GM12865 (cell line): ENCODE measurements at places on chromosomes 13 and 19.

GRCh38 chr13:30900952-30901749 is 4.9 kb upstream of the MEDAG start:
- peak; percentile 14 for DNase-seq

DNA sequence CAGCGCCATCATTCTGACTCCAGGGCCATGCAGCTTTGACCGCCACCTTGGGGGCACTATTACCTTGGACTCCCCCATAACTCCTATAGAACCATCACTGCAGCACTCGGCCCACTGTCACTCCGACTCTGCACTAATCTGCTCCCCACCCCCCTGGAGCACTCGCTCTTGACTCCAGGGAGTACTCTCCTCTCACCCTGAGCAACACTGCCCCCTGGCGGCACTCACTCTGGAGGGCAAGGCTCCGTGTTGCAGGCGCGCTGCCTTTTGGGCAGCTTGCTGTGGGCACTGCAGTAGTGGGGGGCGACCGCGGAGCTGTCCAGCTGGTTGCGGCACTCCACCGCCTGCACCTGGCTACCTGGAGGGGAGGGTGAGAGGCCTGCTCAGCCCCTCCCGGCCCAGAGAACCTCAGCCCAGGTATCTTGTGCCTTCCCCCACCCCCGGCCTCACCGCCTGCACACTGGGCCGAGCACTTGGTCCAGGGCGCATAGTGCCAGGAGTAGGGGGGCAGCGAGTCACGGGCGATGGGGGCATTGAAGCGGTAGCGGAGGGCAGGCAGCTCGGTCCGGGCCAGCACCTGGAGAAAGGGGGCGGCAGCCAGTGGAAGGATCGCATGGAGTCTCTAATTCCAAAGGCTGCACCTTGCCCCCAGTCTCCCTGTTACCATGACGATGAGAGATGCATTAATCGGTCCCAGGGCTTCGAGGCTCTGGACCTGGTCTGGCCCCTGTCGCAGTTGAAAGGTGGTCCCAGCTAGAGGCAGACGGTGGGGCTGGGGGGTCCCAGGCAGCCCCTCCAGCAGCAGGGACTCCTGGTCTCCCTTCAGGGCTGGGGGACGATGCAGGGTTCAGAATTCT is 8.9 kb upstream of the MYO1F start:
- peak; percentile 64 for DNase-seq

DNA sequence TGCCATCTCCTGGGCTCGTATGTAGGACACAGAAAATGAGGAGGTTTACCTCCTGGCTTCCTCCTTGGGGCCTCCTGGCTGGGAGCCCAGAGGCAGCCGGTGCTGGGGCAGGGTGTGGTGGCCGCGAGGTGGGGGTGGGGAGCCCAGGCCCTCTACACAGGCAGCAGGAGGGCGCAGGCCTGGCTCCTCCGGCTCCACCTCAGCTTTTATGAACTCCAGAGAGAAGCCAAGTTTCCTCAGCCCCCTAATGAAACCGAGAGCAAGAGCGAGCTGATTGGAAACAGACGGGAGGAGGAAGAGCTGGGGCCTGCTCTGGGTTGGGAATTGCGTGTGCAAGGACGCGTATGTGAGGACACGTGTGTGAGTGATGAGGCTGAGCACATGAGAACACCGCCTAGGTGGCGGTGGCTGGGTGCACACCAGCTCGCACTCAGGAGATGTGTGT is 23.1 kb downstream of the LYL1 start:
- DNase-seq = no peak

DNA sequence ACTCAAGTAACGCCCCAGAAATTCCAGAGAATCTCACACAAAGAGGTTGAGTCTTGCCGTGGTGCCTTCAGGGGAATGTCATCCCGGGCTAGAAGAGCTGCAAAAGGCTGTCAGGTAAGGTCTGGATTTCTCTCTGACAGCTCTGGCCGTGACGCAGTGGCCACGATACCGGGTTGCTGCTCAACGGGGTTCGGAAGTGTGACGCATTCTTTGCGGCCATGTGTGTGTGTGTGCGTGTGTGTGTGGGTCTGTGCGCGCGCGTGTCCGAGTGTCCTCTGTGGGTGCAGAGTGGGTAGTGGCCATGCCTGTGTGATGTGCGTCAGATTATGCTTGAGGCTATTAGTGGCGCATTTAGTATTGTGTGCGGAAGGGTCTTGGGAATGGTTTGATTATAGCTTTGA is 306 bp downstream of the ZNF540 start:
- peak; percentile 54 for DNase-seq

- DNase-seq = no peak
Observed at GRCh38 chr19:51694318-51695085, 1.4 kb downstream of the SPACA6 start.

GRCh38 chr19:28169168-28169887 is 1043.6 kb downstream of the UQCRFS1 start:
- DNase-seq = no peak

GRCh38 chr19:55426042-55426441 is 17.1 kb downstream of the SHISA7 start:
- DNase-seq = no peak

DNA sequence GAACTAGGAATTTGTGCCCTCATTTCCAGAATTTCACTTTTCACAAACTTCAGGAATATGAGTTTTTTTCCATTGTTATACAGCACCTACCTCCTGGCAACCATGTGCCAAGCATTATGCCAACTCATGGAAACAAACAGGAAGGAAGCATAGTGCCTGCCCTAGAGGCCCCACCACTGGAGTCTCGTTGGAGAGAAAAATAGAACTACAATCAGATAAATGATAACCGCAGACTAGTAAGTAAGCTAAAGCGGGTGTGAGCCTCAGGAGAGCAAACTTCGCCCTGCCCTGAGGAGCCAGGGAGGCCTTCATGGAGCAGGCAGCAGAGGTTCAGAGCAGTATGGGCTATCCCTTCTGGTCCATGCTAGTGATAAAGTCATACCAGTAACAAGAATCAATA is 75.9 kb downstream of the FRY start:
- DNase-seq = no peak

DNA sequence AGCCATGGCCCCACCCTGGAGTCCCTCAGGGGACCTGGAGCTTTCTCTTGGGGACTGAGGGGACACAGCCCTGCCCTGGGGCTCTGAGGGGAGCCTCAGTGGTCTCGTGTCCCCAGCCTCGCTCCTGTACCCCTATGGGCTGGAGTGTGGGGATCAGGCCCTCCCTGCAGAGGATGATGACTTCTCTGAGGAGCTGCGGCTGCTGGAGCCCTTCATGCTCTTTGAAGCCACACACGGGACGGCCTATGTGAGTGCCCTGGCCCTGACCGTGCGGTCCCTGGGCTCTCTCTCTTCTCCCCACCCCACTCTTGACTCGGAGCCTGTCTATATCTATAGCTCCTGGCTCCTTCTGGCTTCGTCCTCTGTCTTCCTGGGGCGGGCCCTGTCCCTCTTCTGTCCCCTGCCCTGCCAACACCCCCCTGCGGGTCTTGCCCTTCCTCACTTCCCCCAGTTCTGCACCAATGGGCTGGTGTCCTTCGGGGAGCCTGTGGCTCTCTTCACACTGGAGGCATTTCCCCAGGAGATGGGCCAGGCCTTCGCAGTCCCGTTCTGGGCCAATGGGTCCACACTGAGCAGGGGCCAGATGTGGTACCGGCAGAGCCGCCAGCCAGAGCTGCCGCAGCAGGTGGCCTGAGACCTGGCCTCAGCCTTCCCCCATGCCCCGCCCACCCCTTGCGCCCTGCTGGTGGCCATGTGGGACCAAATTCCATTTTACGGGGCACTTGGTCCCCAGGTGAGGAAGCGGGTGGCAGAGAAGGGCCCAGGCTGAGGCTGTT is 33.1 kb downstream of the HPN start:
- DNase-seq = no peak

- peak; percentile 5 for DNase-seq
Observed at GRCh38 chr19:5534787-5535586, 32.8 kb downstream of the TINCR start.

- DNase-seq = no peak
Observed at GRCh38 chr13:51323824-51324511, 15.5 kb upstream of the SERPINE3 start.

GRCh38 chr19:53057904-53058580 is 13.5 kb downstream of the ERVV-2 start:
- no peak for DNase-seq

GRCh38 chr13:60755380-60756163 is 358.6 kb downstream of the TDRD3 start:
- DNase-seq = no peak

GRCh38 chr19:43759515-43759914 is 4.8 kb upstream of the SMG9 start:
- peak; percentile 75 for DNase-seq

- DNase-seq = no peak
Observed at GRCh38 chr19:53010494-53010893, 3.2 kb upstream of the ERVV-1 start.

DNA sequence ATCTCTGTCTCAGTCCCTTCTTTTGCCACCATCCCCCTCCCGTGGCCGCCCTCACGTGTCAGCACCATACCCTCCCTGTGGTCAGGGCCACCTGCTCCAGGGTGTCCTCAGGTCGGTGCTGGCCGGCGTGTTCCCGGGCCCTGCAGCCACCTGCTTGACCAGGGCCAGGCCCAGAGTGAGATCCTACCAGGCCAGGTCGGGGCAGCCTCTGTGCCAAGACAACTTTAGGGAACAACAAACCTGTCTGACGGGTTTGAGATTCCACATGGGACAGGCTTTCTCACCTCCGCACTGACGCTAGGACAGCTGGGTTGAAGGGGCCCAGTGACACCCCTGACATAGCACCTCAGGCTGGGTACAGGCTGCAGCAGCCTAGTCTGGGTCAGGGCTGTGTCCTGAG is 7.5 kb upstream of the SBNO2 start:
- no peak for DNase-seq

- no peak for DNase-seq
Observed at GRCh38 chr19:51136851-51137551, 5.1 kb upstream of the SIGLEC7 start.

- no peak for DNase-seq
Observed at GRCh38 chr19:34505321-34506025, 23.9 kb downstream of the WTIP start.

DNA sequence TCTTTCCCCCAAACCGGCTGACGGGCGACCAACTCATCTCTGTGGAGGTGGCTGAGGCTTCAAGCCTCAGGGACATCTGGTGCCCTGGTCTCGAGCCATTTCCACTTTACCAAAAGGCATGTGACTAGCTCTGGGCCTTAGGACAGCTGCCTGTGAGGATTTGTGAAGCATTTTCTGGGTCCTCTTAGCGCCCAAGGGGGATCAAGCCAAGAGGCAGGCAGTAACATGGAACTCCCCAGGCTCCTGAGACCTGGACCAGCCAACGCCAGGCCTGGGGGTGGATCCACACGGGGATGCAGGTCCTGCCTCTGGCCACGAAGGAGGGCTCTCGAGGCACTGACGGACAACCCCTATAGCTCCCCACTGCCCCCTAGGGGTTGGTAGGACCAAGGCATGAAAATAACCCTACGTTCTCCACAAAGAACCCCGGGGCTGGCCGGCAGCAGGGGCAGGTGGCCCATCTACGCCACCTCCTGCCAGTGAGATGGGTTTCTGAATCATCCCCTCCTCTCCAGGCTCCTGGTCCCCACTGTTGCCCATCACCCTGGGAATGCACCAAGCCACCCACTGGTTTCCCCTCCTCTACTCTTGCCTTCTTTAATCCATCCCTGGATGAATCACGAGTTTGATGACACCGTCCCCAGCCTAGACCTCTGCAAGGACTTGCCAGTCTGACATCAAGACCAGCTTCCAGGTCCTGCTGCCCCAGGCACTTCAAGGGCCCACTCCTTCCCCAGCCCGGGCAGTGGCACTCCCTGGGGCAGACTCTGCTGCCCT is 7.0 kb upstream of the MYDGF start:
- DNase-seq = peak; percentile 54

- DNase-seq = no peak
Observed at GRCh38 chr19:8340341-8341096, 2.5 kb downstream of the KANK3 start.

- no peak for DNase-seq
Observed at GRCh38 chr13:79485014-79485811, 4.3 kb downstream of the NDFIP2 start.

GRCh38 chr19:57643734-57644133 is 10.8 kb downstream of the ZNF211 start:
- DNase-seq = no peak

DNA sequence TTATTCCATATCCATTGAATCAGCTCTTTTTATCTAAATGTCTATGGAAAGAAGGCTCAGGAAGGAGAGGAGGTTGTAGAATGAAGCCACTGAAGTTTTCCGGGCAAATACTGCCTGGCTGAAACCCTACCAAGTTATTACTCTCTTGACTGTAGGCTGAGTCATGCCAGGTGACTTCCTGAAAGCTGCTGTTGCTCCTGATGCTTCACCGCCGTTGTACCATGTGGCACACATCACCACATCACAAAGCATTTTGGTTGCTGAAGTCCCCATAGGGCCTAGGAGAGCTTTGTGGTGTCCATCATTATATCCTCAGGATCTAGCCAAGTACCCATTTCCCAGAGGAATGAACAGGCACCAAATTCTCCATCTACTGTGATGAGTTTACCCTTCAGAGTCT is 11.1 kb upstream of the TDRD12 start:
- DNase-seq = no peak

- DNase-seq = no peak
Observed at GRCh38 chr19:5984600-5984999, 6.7 kb upstream of the RANBP3 start.

- DNase-seq = no peak
Observed at GRCh38 chr13:110483386-110483968, 78.0 kb downstream of the RAB20 start.

- no peak for DNase-seq
Observed at GRCh38 chr13:50011461-50011860, 3.8 kb upstream of the KCNRG start.

DNA sequence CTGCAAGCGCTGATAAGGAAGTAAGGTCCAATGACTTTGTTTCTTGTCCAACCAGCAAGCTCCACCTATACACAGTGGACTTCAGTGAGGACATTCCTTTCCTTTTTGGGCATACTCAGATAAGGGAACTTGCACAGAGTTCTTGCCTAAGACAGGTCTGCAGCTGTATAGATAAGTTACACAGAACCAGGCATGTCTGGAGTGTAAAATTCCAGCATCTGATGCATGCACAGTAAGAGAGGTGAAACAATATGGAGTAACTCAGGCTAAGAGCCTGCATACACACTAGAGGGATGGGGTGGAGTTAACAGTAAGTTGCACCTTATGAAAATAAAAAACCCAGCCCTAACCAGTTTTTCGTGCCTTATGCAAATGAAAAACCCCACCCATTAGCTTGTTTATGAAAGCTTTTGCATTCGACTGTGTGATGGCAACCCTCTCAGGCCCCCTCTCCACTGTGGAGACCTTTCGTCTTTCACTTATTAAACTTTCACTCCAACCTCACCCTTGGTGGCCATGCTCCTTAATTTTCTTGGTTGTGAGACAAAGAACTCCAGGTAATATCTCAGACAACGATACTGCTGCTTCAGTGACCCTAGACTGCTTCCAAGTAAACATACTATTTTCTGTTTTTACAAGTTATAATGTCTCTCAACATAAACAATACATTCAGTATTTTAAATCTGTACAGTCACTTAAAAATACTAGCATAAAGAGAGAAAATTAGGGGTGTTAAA is 2859.0 kb upstream of the PCDH20 start:
- no peak for DNase-seq

DNA sequence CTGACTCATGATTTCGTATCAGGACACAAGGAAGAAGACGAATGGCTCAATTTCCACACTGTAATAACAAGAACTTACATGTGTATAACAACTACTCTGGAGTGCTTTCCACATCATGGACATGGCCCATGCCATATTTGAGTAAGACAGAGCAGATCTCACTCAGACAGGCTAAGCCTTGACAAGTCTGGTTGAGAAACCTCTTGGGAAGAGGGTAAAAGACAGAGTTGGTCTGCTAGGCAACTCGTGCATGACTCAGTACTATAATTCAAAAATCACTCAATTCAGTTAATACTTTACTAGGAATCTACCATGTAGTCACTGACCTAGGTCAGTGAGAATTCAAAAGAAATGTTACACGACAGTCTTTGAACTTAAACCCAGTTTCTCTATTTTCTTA is 5.7 kb upstream of the THSD1 start:
- peak; percentile 9 for DNase-seq
